ENCODE measurements at places on chromosomes 4 and X.

GRCh38 chr4:33626221-33626620 lies 2618.1 kb downstream of the ARAP2 start:
- DNase-seq: no peak

DNA sequence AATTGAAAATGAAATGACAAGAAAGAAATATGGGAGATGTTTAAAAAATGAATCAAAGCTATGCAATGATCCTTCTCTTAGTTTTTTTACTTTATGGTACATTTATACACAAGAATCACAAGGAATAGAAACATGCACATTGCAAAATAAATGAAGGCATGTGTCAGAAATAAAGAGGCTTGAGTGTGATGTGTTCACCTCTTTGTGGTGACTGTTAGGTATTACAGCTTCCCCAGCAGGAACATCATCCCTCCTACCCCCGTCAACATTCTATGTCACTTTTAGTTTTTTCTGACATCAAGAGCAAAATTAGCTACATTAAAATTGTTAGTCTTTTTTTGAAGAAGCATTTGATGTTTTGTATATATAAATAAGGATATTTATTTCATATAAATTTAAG lies 214.8 kb downstream of the SLC4A4 start:
- no peak for DNase-seq

DNA sequence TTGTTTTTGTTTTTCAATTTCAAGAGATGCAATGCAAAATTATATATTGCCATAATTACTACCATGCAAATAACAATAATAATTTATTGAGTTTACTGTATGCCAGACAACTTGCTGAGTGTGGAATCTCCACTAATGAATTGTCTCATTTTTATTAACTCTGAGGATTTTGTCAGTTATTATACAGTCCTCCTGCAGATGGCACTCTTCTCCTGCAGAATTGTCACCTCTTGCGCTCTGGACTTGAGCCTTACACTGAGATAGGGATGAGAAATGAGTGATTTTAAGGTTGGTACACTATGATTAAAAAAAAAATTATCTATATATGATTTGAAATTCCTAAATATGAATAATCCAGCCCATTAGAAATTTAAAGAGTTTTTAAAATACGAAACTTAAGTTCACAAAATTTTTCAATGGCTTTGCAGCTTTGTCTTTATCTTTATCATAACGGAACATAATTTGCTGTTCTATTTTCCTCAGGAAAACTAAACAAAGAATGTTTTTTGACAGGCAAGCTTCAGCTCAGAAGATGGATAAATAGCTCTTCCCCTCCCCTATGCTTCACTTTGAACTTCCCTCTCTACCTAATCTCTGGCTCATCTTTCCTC lies 12.7 kb upstream of the PAQR3 start:
- DNase-seq: no peak

DNA sequence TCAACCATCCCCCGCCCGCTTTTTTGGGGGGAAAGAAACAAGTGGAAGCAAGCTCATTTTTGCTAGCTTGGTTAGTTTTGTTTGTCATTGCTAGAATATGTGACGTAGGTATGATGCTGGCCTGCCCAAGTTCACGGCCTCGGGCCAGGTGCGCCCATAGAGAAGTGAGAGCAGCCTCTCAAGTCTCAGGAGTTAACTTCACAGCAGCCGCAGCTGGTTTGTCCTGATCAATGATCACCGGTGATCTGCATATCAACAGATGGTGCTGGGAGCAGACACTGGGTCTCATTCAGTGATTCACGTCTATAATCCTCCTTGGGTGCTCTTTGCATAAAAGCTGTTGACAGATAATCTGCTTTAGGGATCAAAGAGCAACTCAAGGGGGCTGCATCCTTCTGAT lies 50.1 kb downstream of the ENPP6 start:
- DNase-seq: no peak

DNA sequence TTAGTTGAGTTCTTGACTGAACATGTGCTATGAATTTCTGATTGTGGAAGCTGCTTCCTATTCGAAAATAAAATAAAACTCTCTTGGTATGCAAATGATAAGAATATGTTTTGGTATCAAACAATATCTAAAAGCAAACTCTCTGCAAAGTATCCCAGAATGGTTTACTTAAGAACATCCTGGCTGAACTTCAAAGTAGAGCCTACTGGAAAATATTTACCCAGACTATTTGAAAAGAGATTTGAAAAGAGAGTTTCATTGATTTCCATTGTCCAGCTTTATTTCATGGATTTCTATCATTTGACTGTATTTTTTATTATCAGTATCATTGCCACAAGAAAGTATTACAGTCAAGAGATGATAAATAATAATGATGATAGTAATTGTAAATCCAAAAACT lies 171.1 kb upstream of the SLC7A11 start:
- no peak for DNase-seq

GRCh38 chr4:58515226-58515625 lies 1405.0 kb upstream of the IGFBP7 start:
- DNase-seq: no peak

- no peak for DNase-seq
These were observed 134.7 kb upstream of the FAM9C start for GRCh38 chrX:13179100-13179499.

GRCh38 chrX:118239913-118240698 lies 105.8 kb upstream of the WDR44 start:
- no peak for DNase-seq

DNA sequence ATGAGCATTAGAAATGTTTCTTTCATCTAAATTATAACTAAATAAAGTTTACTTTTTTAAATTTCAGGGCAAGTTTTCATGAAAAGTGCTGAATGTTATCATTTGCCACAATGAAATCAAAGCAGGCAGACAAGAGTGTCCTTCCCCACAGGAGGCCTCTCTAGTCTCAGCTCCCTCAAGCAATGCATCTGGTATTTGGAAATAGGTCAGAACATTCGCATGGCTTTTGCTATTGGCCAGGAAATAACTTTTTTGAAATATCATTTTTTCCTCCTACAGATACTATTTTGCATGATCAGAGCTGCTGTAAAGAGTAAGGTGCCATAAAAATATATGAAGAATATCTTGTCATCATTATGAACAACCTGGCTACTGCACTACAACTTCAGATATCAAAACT lies 41.1 kb downstream of the MAD2L1 start:
- DNase-seq: no peak

GRCh38 chr4:1933700-1934099 lies 62.5 kb downstream of the NSD2 start:
- no peak for DNase-seq

- DNase-seq: no peak
These were observed 137.7 kb downstream of the GPR143 start for GRCh38 chrX:9627922-9628321.

DNA sequence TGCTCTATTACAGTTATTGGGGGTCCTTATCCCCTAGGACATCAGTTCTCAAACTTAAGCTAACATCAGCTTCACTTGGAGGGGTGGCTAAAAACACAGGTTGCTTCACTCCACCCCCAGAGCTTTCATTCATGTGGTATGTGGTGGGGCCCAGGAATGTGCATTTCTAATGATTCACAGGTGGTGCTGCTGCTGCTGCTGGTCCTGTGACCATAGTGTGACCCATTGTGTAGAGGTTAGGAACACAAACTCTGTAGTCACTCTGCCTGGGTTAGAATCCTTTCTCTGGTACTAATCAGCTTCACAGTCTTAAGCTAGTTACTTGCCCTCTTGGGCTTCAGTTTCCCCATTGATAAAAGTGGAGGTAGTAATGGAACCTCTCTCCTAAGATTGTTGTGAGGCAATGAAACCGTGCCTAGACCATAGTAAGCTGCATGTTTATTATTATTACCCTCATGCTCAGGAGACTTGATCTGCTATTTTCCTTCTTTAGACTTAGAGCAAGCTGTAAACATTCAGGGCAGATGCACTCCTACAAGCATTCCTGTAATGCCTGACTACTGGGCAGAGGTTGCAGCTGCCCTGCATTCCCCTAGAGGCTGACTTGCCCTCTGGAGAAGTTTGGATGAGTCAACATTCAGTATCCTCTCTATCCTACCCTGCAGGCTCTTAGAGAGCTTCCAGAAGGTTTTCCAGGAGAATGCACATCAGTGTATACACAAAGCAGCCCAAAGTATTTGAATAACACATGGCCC lies 94.1 kb upstream of the ACSL4 start:
- DNase-seq: no peak

- no peak for DNase-seq
These were observed 6.8 kb upstream of the BCOR start for GRCh38 chrX:40104630-40104984.

DNA sequence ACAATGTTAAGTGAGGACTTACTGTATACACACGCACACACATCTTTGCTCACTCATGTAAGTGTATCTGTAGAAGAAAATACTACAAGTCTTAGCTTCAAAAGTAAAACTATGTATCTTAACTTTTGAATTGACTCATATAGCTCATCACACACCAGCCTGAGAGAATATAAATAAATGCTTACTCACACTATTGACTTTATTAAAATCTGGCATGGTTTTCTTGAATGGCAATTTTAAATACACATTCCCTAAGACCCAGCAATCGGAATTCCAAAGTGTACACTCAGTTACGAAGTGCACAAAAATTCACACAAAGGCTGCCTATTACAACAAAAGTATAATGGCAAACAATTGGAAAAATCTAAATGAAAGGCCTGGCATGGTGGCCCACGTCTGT lies 2.0 kb downstream of the ERCC6L start:
- no peak for DNase-seq

- no peak for DNase-seq
These were observed 223.0 kb downstream of the ARHGAP10 start for GRCh38 chr4:147954850-147955249.

DNA sequence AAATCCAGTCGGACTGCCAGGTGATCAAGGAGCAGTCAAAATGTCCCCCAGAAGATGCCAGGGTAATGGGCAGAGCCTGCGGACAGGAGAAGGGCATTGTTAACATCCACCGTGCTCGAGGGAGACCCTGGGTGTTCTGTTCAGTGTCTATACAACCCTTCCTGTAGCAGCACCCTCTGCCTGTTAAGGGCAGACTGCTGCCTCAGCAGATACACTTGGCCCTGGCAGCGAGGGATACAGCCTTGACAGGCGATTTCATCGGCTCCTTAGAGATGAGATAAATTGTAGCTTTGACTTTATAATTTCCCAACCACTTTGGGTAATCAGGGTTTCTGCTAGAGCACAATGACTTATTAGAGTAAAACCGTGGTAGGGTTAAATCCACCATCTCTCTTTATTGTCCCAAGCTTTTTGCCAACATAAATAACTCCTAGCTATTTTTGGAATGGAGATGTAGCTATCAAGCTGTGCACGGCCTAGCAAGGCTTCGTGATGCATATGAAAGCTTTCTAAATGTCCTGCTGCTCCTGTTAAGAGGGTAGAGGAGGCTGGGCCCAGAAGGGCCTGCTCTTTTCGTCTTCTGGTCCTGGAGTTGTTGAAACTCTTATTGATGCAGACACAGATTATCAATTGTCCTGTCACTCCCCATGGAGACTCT lies 195.9 kb downstream of the CPEB2 start:
- no peak for DNase-seq

DNA sequence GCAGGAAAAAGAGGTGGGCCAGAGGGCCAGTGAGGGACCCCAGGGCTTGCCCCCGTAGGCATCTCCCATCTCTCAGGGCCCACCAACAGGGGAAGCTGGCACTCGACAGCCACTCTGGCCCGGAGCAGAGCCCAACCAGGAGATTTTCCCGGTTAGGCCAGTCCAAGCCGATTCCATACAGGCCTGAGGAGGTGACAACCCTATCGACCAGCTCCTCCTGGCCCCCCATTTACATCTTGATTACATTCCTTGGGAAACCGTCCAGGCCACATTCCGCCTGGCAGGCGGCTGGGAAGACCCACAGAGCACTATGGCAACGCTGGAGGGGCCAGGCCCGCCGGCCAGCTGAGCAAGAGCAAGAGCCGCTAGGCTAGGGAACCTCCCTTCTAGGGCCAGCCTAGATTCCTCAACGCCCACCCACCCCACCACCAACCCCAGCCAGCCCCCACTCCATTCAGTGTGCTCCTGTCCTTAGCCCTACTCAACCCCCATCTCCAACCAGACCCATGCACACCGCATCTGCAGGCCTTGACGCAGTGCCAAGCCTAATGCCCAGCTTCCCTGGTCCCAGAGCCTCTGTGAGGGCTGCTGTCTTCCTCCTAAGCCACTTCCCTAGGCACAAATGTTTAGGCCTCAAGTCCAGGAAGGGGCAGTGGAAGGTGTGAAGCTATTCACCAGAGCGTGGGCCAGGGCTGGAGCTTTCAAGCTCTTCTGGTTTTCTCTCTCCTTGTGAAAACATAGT lies 161.2 kb downstream of the EFNB1 start:
- DNase-seq: no peak

DNA sequence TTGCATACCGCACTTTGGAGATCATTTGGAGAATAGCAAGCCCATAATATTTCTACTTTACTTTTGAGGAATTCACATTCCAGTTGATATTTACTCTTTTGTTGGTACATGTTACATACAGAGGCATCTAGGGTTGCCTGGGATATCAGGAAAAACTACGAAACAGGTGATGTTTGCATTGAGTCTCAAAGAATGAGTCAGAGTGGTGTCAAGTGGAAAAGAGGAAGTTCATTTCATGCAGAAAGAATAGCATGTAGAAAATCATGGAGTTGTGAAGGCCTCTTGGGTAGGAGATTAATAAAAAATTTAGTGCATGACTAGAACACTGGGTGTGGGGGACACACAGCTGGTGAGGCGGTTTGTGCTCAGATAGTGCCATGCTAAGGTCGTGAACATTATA lies 33.5 kb upstream of the ELOVL6 start:
- DNase-seq: no peak

DNA sequence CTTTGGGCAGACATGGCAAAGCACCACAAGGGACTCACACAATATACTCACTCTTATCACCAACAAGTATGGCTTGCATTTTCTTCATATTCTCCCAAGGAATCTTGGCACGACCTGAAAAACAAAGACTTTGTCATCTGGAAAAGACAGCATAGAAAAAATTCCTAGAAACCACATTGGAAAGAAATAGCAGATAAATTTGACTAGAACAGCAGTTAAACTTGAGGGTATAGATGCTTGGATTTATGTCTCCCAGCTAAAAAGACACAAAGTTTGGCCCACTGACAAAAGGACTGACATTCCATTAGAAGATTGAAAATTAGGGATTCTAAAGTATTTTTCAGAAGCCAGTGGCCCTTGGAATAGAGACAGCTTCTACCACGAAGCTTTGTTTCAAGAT lies 6.9 kb upstream of the VEGFC start:
- DNase-seq: no peak

GRCh38 chrX:154381271-154381670 lies 2.2 kb downstream of the EMD start:
- DNase-seq: no peak
